Omental fat pad (tissue), 4 donors: ENCODE measurements at places on chromosomes 13 and 19. TPM values are rescaled to one million over a fixed set of nuclear protein-coding genes. Genes with fewer than 3 reads are reported as not detected.
A peak's percentile ranks its signal among the peaks of the same experiment; 100 is the strongest.

DNA sequence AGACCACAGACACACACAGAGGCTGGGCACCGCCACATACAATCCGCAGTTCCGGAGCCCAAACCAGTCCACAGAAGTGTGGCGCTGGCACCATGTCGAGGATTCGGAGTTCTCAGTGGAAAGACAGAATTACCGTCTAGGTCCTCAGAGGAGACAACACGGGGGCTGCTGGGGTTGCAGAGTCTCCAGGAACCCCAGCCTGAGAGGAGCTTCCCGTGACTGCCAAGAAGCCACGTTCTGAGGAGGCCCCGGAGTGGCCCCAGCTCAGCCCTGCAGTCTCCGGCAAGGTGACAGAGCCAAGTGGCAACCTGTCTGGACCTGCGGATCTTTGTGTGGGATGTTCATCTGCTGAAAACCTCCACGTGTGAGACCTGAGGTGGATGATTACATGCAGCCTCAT is 7.3 kb upstream of the ADPRHL1 start:
- no peak for DNase-seq

DNA sequence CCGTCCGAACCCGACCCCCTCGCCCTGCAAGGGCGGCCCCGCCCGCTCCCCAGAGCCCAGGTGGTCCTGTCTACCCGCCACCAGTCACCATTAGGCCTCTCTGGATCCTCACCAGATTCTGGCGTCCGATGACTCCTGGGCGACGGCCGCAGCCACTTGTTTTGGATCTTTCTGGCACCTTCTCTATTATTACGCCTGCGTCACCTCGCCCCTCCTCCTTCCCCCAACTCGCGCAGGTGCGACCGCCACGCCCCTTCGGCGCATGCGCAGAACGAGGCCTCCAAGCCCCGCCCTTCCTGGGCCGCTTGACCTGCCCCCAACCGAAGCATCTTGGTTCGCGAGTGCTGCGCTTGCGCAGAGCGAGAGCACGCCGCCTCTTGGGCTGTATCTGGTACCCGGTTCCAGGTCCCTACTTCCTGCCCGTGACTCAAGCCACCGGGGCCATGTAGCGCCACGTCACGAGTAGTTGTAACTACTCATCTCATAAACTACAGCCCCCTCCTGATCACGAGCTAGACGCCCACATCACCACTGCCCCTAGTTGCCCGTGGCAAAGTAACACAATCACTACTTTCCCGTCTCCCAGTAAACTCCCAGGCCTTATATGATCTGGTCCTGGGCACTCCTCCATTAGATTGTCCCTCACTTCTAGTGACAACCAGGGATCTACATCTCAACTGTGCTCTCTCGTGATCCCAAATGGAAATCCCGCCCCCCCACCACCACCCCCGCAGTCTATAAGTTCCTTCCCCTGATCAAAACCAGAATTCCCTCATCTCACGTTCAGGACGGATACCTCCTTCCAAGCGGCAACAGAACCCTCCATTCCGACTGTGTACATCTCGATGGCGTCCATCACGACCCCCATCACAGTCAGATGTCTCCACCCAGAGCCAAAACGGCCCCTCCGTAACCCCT is at the start of gene DEDD2:
DEDD2 (minus strand) TSS at position 158 of the 918 bp plus-strand sequence. CDS start 670 bp downstream, outside the sequence.
- peak; percentile 91 for DNase-seq

UPK1A gene
- not detected for total RNA-seq

DNA sequence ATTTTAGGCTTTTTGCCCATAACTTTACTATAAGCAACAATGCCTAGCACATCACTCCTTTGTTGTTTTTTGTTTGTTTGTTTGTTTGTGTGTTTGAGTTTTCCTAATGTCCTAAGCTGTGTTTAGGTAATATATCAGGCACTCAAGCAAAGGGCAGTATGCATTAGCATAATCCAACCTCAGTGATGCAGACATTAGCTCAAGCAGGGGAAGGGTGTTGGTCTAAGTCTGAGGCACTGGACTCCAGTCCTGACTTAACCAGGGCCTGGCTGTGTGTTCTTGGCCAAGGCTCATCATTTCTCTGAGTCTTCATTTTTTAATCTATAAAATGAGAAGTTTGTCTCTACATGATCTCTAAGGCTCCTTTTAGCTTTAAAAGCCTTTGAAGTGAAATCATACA is 65.9 kb upstream of the RFC3 start:
- no peak for DNase-seq

PTPRH gene
- 9.8 TPM for total RNA-seq
